ENCODE measurements at places on chromosomes 3 and 15.

DNA sequence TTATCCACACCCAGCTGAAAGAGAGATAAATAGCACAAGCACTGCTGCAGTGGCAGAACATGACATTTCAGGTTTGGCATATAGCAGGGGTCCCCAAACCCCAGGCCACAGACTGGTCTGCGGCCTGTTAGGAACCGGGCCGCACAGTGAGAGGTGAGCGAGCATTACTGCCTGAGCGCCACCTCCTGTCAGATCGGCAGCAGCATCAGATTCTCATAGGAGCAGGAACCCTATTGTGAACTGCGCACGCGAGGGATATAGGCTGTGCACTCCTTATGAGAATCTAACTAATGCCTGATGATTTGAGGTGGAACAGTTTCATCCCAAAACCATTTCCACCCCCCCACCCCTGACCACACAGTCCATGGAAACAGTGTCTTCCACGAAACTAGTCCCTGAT, 54.6 kb downstream of the CCR4 start:
- no peak for DNase-seq

- no peak for DNase-seq
Observed at GRCh38 chr15:95494971-95495541, 835.4 kb upstream of the NR2F2 start.

GRCh38 chr15:71820127-71820526, 9.8 kb downstream of the NR2E3 start:
- no peak for DNase-seq

GRCh38 chr15:70793694-70794093, 30.3 kb upstream of the UACA start:
- no peak for DNase-seq

- no peak for DNase-seq
Observed at GRCh38 chr3:64332459-64333350, 107.4 kb upstream of the PRICKLE2 start.

GRCh38 chr3:156772588-156773206, 53.5 kb upstream of the LEKR1 start:
- DNase-seq, result no peak

GRCh38 chr15:68197661-68198437, 7.3 kb downstream of the CALML4 start:
- no peak for DNase-seq

- DNase-seq, result no peak
Observed at GRCh38 chr3:160602259-160602658, 36.9 kb upstream of the KPNA4 start.

- DNase-seq, result no peak
Observed at GRCh38 chr3:21877214-21877754, 126.3 kb upstream of the ZNF385D start.

DNA sequence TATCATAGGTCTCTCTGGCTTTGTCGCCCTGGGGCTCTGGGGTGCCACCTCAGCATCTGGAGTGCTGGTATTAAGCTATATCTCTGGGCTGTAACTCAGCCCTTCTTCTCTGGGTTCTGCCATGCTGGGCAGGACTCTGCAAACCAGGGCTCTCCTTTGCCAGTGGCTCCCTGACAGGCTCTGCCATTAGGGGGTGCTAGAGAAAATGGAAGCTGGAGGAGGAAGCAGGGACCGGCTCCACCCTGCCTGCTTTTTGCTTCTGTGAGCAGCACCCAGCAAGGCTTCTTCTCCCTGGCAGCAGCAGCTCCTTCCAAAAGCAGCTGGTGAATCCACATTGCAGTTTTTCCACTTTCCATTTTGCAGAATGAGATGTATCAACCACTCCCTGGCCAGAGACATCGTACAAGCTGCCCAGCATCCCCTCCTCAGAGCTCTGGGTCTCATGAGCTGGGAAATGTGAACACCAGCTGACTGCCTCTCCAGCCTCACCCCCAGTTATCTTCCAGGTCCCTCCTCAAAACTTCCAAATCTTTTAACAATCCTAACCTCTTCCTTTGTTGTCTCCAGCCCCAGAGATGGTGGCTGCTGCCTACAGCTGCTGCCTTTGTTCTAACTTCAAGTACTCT, 165.0 kb downstream of the ABHD5 start:
- no peak for DNase-seq

GRCh38 chr15:27694506-27695087, 404.5 kb downstream of the OCA2 start:
- no peak for DNase-seq

GRCh38 chr3:37907906-37908305, 46.2 kb downstream of the CTDSPL start:
- DNase-seq, result no peak

DNA sequence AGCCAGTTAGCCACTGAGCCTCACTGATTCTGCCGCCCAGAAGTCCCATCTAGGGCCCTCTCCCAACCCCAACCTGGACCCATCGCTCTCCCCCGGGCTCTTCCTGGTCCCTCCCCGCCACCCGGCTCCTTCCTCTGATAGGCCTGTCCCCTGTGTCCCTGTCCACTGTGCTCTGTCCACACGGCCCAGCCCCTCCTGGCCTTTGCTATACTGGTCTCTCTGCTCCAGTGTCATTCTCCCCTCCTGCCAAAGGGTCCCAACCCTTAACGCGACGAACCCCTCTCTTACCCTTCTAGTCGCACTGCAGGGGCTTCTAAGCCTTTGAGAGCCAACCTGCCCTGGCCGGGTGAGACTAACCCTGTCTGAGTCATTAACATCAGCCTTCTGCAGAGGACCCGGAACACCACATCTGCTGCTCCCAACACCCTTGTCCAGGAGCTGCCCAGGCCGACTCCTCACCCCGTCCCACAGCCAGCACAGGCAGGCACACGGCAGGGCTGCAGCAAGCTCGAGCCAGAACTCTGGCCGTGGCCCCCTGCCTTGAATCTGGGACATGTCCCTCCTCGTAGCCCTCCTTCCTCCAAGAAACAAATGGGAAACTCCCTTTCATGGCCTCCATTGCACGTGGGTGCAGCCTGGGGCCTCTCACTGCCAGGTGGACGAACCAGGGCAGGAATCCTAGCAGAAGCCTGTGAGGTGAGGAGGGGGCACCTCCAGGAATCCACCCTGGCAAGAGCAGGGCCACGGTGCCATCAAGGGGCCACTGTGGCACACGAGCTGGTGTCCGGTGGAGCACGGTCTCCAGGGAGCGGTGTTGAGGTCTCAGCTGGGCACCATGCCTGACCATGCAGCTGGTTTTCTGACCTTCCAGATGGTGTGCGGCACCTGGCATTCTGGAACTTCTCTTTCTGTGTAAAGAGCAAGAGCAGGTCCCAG, 140.9 kb upstream of the IQSEC1 start:
- no peak for DNase-seq

Data from stimulated activated CD4-positive, alpha-beta T cell treated with anti-CD3 and anti-CD28 coated beads, Interleukin-15, amount 100 ng/mL, for 1 hour (primary cell).